ENCODE measurements at places on chromosomes 1 and 21.

DNA sequence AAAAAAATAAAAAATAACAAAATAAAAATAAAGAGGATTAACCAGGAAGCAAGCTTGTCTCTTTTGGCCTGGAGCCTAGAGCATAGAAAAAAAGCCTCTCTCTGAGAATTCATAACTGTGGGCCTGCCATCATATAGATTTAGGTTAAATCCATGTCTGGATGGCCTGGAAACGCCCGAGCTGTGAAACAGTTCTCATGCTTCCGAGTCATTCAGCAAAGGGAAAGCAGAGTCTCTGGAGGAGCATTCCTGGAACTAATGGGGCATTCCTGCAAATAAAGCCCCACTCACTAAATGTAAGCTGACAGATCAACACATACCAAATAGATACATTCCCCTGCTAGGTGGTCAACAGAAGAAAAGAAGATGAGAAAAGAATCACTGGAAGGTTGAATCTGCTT is 75.8 kb upstream of the GNG4 start:
- no peak for DNase-seq

- DNase-seq: no peak
Observed at GRCh38 chr1:28933277-28933676, 18.9 kb downstream of the EPB41 start.

DNA sequence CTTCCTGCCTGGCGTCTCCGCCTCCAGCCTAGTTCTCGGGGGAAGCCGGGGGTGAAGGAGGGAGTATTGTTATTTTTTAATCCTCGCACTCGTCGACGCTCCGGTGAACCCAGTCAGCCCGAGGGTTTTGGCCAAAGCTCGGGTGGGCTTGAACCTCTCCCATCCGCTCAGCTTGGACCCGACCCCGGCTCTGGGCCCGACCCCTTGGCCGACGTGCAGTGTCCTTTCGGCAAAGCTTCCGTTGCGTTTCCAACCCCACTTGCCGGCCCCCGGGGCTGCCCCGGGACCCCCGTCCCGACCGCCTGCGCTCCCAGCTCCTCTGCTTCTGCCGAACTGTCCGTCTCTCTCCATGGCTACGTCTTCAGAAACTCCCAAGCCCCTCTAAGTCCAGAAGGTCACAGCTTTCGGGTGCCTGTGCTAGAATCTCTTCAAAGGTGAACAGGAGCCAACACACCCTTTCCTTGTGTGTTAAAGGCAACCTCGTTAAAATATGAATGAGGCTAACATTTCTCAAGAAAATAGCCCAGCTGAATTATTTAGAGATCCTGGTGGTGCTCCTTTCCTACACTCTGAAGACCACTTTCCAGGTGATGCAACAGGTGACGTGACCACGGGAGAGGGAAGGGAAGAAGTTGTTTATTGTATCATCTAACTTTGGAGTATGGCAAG is 647 bp downstream of the DESI2 start:
- DNase-seq: no peak

DNA sequence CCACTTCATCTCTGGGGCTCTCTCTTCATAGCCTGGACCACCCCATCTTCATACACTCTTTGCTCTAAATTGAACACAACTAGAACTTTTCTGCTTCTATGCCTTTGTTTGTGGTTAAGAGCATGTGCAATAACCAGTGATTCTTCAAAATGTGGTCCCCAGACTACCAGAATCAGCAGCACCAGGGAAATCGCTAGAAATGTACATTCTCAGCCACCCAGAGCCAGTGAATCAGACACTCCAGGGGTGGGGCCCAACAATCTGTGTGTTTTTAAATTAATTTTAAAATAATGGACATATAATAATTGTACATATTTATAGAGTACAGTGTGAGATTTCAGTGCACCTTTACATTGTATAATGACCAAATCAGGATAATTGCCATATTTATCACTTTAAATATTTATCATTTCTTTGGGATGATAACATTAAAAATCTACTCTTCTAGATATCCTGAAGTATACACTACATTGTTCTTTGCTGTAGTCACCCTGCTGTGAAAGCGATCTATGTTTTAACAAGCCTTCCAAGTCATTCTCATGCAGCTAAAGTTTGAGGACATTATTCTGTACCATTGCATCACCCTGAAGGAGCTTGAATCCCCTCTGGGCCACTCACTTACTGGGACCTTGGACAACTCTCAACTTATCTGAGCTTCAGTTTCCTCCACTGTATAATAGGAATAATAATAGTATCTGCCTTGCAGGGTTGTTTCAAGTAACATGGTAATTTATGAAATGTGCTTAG is 10.8 kb downstream of the GRHL3 start:
- DNase-seq: no peak

GRCh38 chr1:171939740-171940139 is 98.4 kb downstream of the DNM3 start:
- no peak for DNase-seq
